ENCODE measurements at places on chromosomes 5 and 9.

DNA sequence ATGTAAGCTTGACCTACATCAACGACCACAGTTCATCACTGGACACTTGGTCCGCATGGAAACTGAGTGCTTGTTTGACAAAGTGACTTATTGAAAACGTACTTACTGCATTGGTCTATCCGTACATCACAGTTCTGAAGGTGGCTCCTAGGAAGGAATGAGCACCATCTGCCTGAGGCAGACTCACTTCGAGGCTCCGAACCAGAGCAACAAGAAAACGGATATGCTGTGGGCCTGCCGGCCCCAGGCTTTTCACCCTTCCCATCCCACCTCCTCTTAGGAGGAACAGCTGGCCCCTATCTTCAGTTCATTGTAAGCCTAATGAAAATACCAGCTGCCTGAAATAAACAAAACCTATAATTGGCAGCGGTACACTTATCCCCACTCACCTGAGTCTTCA lies 67.2 kb upstream of the TSLP start:
- DNase-seq, result no peak

- no peak for DNase-seq
Observed at GRCh38 chr5:151923866-151924476, 680 bp downstream of the GLRA1 start.

DNA sequence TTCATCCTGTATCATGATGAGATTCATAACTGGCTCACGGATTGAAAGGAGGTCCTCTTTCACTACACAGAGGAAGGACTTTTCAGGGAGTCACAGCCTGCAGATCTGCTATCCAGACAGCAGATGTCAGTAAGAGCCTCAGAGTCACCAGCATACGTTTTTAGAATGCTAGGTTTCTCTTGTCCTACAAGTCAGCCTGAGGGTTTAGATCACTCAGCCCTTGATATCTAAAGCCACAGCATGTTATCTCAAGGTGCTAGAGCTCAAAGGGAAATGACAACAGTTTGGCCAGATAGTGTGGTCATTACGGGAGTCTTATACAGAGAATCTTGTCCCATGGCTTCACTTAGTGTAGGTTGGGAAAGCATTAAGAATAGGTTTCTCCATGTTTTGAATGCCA lies 30.9 kb upstream of the SLC46A2 start:
- DNase-seq, result peak; percentile 80

DNA sequence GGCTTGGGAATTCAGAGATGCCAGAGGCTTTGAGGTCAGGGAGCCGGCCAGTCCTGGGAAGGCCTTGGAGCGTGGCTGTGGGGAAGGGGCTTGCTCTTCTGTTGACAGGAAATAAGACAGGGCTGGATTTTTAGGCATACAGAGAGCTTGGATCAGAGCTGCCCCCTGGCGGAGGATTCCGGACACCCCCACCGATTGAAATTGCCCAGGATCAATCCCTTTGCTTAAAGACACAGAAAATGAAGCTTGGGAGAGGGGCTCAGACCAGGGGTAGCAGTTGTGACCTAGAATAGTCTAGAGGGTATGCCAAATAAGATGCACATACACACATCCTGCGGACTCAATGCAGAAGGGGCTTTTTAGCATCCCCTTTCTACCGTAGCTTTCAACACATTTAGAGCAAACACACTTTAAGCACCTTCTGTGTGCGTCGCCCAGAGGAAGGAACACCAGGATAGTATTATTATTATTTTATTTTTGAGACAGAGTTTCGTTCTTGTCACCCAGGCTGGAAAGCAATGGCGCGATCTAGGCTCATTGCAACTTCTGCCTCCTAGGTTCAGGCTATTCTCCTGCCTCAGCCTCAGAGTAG lies 1.7 kb upstream of the NTMT1 start:
- peak; percentile 81 for DNase-seq

DNA sequence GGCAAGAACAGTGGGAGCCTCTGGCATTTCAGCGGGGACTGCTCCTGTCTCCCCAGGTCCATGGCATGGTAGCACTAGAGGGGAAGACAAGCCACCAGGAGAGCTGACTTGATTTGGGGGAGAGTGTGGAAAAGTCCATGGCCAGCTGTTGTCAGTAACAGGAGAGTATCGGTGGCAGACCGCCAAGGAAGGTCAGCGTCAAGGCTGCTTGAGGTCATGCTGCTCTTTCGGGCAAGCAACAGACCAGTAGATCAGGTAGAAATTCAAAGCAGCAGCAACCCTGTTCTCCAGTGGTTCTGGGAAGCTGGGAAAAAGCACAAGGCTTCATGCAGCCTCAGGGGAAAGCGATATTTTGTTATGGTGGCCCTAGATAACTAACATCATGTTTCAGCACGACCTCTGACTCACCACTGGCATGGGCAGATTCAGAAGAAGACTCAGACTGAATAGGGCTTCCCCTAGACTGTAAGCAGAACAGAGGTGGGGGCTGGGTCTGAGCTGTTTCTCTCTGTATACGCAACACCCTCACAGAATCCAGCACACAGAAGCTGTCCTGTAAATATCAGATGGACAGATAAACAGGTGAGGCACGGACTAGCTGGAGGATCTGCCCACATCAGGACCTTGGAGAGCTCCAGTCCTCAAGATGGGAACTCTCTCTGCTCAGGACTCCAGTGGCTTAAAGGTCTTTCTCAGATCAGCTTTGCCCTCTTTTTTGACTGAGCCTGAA lies 35.2 kb upstream of the PLEKHG4B start:
- peak; percentile 57 for DNase-seq

DNA sequence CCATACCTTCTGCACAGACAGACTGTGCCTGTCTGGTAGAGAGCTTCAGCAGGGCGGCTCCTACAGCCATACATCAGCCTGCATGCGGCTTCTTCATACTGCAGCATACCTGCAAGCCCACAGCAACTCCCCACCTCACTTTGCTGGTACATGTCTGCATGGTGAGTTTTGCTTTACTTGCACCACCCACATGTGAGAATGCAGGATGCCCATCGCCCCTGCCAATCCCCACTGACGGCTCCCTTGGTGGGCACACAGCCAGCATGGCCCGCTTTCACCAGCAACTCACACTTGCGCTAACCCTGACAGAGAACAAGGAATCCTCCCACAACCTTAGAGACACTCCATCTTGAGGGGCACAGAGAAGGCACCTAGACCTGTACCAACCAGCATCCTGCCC lies 114.9 kb downstream of the DTWD2 start:
- no peak for DNase-seq

DNA sequence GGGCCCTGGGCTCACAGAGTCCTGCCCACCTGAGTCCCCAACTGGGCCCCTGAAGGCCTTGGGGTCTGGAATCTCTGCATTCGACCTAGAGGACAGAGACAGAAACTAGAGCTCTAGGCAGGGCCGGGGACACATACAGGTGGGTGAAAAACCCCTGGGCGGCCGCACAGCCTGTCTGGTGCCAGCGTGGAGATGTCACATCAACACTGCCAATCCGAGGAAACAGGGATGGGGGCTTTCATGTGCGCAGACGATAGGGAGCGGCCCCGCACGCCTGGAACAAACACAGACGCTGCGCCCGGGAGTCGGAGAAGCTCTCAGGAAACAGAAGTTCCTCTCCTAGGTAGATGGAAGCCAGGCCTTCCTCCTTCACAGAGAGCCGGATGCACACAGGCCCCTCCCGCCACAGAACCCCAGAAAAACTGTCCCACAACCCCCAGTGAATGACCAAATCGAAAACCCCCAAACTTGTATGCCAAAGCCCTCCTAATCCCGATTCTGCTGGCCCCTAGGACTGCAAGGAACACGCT lies 1.8 kb downstream of the GRM6 start:
- DNase-seq, result no peak

DNA sequence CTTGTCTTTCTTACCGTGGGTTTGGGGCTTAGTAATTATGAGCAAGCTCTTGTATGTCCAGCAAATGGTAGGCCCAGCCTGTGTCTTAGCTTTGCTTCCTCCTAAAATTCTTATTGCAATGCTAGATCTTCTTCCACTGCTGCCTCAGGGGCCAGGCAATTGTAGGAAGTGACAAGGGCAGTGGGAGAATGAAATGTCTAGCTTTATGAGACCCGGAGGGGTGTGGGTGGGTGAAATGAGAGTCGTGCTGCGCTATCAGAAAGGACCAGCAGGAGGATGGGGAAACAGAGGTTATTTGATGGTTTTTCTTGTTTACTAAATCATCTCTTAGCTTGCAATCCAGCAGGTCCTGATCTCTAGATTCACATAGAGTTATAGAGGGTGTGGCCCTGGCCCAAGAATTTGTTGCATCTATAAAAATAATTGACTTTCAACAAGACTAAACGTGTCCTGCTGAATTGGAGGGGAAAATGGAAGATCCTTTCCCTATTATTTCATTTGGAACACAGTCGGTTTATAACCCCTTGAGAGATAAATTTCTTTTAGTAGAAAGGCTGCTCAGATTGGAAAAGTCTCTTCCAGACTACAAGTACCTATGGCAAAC lies 43.7 kb downstream of the ZNF366 start:
- no peak for DNase-seq

DNA sequence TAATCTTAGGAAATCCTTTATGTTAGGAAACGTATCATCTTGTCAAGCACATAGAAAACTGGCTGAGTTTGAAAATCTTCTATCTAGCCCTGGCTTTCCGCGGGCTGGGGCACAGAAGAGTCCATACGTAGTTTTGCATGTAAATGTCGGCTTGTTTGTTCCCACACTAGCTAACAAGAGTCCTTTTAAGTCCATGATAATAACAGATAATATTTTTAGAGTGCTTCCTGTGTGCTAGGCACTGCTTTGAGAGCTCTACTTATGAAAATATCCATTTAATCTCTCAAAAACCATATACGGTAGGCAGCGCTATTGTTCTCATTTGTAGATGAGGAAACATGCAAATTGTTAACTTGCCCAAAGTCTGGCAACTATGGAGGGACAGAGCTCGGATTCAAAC lies 40.5 kb downstream of the FYB1 start:
- no peak for DNase-seq

GRCh38 chr5:79540939-79541338 lies 27.0 kb upstream of the HOMER1 start:
- no peak for DNase-seq

DNA sequence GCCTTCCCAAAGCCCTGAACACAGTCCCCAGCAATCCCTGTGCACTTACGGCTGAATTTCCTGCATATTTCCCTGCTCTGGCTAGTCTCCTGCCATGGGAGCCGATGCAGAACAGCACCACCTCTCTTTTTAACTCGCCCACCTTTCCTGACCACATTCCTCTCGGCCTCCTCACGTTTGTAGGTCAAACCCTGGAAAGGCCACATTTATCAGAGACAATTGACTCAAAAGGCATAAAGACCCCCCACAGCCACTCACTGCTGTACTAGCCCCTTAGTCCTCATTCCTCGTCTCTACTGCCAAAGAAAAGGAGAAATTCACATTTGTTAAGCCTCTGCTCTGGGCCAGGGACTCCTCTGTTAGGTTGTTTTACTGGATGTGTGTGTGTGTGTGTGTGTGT lies 43.6 kb downstream of the ENC1 start:
- DNase-seq, result no peak

DNA sequence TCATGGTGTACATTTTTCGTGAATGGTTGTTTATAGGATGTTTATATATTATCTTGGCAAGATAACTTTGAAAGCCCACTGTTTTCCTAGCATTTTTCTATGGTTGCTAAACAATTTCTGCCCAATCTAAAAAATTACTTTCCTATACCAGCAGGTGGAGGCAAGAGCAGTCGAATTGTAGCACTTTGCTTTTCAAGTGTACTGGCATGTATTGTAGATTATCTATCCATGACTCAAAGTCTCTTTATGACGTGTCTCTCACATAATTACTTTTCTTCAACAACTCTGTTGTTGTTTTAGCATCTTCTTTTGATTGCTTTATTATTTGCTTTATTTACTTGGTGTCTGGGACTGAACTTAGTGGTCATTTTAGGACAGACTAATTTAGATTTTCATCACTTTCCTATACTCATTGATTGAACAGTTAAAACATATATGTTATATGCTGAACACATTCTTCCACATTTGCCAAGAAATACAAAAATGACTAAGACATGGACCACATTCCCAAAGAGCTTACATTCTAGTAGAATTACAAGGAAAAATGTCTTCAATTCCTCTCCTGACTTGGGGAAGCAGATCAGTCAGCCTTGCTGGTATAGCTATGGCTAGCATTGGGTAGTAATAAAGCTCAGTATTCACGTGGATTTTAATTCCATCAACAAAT lies 20.7 kb downstream of the NLN start:
- DNase-seq, result peak; percentile 89

DNA sequence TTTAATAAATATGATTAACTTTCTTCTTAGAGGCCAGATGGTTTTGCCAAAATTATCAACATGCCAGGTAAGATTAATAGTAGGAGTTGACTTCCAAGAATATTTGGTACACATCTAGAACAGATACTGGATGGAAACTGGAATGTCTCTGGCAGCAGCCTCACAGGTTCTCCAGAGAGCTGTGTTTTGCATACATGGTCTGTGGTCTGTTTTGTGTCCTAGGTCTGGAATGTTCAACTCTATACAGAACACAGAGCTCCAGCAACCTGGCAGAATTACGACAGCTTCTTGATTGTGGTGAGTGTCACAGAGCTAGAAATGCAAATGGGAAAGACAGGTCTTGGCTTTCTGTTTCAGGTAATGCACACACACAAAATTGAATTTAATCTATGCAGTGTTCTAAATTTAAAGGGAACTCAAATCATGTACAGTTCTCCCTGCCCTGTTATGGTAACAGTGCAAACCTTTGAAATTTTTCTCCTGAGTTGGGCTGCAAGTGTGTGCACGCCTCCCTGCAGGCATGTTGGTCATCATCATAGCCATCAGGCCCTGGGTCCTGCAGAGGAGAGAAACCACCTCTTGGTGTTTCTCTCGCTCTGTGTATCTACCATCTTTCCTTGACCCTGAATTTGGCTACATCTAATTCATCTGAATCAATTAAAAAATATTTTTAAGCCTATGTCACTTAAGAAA lies 58.3 kb downstream of the PIK3R1 start:
- DNase-seq, result no peak

Data from RKO (cell line).